ENCODE measurements at places on chromosomes 11 and 22.

DNA sequence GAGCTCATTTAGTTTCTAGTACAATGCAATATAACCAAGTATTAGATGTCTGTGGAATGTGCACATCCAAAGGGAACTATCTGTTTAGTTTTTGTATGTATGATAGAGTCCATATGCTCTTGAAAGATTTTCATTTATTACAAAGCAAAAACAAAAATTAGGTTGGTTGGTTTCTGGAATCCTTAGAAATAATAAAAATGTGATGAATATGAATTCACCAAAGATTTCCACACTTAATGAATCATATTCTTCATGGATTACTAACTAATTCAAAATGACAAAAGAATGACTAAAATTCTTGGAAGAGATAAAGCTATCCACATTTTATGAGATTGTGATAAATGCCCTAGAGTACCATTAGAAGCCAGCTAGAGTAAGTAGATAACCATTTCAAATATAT, 261.1 kb downstream of the SBF2 start:
- no peak for DNase-seq

GRCh38 chr11:60634126-60634525, 65.3 kb upstream of the MS4A8 start:
- no peak for DNase-seq

DNA sequence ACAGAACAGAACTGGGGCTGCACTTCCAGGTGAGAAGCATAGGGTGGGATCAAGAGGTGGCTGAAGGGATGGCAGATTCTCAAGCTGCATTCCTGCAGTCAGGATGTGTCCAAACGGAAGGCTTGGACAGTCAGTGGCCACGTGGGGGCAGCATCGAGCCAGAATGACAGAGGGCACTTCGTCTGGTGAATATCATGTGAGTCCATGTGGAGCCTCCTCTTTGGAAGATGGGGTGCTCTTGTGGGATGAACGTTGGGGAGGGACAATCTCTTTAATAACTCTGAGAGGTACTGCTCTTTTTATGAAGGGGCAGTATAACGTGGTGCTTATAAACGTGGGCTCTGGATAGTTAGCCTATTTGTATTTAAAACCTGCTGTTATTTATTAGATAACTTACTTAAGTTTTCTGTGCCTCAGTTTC, 154.9 kb upstream of the NAV2 start:
- DNase-seq, result peak; percentile 19

DNA sequence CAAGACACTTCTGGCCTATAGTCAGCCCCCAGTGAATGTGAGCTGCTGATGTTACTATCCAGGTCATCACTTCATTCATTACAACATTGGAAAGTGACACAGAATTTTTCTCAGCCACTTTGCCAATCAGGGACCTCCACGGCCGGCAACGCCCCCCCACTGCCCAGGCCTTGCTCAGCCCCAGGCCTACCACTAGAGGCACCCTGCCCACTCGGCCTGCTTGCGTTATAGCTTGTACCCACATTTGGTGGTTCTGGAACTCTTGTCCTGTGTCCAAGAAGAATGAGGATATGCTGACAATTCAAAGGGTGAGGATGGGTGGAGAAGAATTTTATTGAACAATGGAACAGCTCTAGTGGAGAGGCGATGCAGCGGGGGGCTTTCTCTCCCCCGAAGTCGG, 96.2 kb downstream of the TSPAN18 start:
- no peak for DNase-seq

- DNase-seq, result no peak
These were observed 56.4 kb upstream of the PITPNB start for GRCh38 chr22:27975381-27976013.

DNA sequence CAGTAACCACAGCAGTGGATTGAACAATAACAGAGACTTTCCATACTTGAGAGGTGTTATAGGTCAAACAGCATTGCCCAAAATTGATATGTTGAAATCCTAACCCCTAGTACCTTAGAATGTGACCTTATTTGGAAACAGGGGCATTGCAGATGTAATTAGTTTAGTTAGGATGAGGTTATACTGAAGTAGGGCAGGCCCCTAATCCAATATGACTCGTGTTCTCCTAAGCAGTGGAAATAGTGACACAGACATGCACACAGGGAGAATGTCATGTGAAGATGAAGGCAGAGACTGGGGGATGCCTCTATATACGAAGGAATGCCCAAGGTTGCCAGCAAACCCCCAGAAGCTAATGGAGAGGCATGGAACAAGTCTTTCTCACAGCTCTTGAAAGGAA, 270.5 kb downstream of the TENM4 start:
- no peak for DNase-seq

GRCh38 chr22:35152316-35152715, 86.4 kb downstream of the ISX start:
- DNase-seq, result no peak

- no peak for DNase-seq
These were observed 564.6 kb downstream of the BRD1 start for GRCh38 chr22:49263101-49263500.

GRCh38 chr11:64542172-64543125, 48.6 kb upstream of the SLC22A12 start:
- no peak for DNase-seq

DNA sequence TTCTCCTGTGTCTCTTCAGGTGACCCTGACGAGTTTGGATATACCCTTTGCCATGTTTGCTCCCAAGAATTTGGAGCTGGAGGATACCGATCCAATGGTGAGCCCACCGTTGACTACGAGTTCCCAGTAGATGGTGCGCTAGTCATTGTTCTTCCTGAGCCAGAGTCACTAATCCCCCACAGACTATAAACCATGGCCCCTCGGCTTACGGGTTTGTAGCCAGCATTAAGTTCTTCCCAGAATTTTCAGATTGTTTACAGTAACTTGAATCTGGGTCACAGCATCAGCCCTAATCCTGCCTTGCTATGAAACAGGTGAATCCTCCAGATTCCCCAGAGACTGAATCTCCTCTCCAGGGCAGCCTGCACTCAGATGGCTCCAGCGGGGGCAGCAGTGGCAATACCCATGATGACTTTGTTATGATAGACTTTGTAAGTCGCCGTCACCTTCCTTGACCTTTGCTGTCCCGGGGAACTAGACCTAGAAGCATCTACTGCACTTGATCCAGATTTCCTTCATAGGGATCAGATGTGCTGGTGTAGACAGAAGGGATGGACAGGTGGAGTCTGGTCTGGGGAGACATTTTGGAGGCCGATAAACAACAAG, 31.8 kb downstream of the ARHGAP1 start:
- DNase-seq, result no peak

GRCh38 chr11:108559340-108559739, 34.2 kb downstream of the EXPH5 start:
- no peak for DNase-seq

Measured in activated CD4-positive, CD25-positive, alpha-beta regulatory T cell (primary cell).